ENCODE measurements at places on chromosomes 5 and 9. TPM values are rescaled to one million over a fixed set of nuclear protein-coding genes. Genes with fewer than 3 reads are reported as not detected.

DNA sequence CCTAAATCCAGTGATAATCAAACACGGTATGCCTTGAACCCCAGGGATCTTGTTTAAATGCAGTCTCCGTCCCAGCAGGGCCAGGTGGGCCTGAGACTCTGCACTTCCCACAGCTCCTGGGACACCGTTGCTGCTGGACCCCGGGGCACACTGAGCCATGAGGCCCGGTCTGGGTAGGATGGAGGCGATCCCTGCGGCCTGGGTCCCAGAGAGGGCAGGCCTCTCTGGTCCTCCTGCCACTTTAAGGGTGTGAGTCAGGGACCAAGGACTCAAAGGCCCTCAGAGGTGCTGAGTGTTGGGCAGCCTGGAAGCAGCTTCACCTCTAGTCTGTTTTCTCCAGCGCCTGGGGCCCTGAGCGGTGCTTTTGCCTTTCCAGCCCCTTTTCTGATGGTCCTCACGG, 34.1 kb upstream of the SLC9A3 start:
- no peak for DNase-seq

GRCh38 chr5:67765697-67766096, 449.9 kb upstream of the PIK3R1 start:
- no peak for DNase-seq

Gene PCA3
- not detected for total RNA-seq

Gene ZFP37
- total RNA-seq, result 0.33 TPM

Gene LSM11
- total RNA-seq, result 9.2 TPM
